Erythroblast (primary cell): ENCODE measurements at places on chromosomes 13 and 19.

DNA sequence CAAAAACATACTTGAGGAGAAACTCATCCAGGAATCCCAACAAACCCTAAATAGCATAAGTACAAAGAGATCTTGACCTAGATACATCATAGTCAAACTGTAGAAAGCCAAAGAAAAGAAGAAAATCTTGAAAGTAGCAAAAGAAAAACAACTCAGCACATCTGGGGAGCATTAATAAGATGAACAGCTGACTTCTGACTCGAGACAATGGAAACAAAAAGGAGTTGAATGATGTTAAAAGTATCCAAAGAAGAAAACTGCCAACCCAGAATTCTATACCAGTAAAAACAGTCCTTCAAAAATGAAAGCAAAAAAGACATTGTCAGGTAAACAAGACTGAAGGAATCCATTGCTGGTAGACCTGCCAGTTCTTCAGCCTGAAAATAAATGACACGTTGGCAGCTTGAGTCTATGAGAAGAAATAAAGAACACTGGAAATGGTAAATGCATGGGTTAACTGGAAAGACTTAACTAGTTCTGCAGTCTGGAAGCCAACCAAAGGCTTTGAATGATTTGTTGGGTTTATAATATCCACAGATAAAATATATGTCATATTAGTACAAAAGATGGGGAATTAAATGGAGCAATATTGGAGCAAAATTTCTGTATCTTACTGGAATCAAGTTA is 46.8 kb downstream of the TSSK6 start:
- DNase-seq: peak; percentile 42

DNA sequence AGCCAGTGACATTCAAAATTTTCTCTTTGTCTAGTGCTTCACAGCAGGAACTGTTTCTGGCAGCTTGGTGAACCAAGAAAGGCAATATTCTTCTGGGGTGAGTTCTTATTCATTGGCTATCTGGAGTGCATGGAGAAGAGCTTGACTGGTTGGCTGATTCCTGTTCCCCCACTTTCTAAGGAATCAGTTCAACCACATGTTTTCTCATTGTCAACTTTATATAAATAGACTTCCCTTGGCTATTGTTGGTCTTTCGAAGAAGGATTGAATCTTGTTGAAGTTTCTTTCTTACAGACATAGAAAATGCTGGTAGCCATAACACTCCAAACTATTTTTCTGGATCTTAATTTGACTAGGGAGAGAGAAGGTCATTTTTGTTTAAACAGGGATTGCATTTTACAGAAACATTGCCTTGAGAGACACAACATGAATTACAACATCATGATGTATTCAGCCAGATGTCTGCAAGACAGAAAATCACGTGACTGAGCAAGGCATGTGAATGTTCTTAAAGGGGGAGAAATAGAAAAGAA is 85.2 kb downstream of the EDNRB start:
- DNase-seq: no peak

DNA sequence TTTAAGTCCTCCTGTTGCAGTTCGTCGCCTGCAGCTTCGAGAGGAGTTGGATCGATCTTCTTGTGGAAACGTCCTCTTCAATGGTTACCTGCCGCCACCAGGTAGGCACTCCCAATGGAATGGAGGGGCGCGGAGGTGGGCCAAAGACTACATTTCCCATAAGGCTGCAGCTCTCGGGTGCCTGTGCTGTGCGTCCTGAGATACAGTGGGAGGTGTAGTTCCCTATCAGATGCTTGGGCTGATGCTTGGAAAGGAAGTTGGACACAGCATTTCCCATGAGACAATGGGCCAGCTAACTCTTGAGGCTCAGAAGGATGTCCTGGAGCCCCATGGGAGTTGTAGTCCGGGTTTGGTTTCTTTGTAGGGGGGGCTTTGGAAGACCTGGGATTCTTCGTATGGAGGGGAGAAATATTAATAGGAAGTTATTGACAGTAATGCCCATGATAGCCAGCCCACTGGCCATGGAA is 1.8 kb downstream of the SHKBP1 start:
- DNase-seq: peak; percentile 73

DNA sequence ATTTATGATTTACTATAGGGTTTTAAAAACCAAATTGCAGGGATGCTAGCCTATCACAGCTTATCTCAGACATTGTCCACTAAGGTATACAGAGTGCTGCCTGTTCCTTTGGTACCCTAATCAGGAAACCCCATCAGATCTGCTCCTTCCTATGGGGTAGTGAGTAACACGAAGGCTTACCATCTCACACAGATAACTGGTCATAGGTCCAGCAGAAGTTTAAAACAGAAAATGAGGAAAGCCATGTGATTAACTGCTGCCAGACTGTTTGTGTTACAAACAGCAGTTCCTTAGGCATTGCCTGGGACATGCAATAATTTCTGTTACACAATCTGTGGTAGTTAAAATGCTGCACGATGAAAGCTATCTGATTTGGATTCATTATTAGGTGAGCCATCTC is 53.5 kb upstream of the ALOX5AP start:
- DNase-seq: no peak

DNA sequence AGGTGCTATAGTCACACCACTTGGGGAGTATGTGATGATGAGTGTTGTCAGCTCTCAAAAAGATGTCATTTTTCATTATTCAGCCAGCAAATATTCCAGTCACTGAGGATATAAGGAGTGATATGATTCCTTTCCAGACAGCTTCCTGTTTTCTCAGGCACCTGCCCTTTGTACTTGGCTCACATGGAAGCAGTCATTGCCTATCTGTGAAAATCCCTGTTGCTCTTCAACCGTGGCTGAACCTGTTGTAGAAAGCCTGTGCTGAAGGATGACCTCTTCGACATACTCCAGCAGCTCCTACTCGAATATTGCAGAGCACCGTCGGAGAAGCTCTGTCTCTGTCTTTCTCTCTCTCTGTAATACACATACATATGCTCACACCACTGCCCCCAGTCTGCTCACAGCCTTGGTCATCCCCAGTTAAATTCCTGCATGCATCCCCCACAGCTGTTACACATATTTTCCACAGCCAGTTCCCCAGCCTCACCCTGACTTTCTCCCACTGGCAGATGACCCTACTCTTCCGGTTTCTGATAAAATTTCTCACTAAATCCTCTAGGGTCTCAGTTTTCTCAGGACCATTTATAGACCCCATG is 204.2 kb upstream of the ARGLU1 start:
- DNase-seq: no peak

- DNase-seq: no peak
Measured at GRCh38 chr13:49245101-49245500, 2.6 kb upstream of the CDADC1 start.
